ENCODE measurements at places on chromosomes 2 and 18.
A peak's percentile ranks its signal among the peaks of the same experiment; 100 is the strongest.

GRCh38 chr18:12579775-12580174 lies 78.1 kb downstream of the SPIRE1 start:
- no peak for DNase-seq

DNA sequence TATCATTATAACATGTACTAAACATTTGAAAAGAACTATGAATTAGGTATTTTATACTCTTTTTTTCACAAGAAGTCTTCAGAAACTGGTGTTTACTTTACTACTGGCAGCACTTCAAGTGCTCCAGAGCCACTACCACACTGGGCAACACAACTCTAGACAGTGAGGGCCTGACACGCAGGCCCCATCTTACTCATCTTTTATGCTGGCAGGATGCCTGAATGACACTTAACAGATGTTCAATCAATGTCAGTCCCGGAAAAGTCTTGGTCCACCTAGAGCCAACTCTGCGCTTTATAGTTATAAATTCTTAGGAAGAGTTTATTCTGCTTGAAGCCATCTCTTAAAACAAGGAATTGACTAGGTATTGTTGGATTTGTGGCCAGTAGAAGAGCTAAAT lies 8.7 kb upstream of the WIPF1 start:
- DNase-seq = no peak

DNA sequence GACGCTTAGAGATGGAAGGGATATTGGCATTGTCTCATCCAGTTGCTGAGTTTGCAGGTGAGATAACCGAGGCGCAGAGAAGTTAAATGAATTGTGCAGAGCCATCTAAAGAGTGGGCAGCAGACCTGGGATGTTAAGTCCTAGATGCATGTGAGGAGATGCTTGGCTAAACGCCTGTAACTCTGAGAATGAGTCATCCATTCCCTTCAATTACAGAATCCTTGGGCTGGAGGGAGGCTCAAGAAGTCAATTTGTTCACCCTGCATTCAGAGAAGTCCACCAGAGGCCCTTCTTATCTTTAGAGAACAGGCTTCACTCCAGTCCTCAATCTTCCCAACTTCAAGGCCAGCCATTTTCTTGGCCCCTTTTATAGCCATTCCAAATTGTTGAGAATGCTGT lies 1.6 kb downstream of the EHD3 start:
- peak; percentile 16 for DNase-seq

DNA sequence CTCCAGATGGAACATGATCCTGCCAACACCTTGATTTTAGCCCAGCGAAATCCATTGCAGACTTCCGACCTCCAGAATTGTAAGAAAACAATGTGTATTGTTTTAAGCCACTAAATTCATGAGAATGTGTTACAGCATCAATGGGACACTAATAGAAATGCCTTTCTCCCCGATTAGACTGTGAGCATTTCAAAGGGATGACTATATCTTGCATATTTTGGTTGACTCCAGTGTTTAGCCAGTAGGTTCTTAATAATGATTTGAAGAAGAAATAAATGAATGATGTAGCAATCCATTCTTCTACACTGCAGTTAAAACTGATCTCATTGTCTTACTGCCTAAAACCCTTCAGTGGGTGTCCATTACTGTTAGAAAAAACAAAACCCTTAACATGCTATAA lies 67.4 kb upstream of the ACVR1C start:
- no peak for DNase-seq

GRCh38 chr2:128685841-128686496 lies 367.3 kb upstream of the HS6ST1 start:
- DNase-seq = no peak

DNA sequence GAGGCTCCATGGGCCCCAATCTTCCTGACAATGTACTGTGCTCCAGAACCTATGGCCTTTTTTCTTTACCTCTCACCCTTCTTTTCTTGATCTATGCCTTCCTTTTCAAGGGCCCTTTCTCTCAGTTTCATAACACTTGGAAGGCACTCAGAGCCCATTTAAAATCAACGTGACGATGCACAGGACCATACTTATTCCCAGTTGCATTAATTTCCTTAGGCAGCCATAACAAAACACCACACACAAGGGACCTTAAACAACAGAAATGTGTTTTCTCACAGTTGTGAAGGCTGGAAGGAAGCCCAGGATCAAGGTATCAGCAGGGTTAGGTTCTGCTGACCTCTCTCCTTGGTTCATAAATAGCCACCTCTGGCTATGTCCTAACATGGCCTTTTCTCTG lies 414.0 kb upstream of the TNP1 start:
- no peak for DNase-seq

DNA sequence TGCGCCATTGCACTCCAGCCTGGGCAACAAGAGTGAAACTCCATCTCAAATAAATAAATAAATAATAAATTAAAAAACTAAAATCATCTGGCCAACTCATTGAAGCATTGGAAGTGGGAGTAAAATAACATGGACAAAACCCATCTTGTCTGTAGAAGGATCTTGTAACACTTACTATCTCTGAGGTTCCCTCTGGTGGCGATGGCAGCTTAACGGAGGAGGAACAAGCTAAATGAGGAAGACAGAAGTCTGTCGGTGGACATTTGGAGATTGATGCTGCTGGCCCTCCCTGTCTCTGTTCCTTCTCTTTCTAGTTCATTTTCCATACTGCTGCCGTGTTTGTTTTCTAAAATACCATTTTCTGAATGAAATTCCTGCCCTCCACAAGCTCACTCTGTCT lies 43.4 kb downstream of the ZCCHC2 start:
- peak; percentile 61 for DNase-seq

- DNase-seq = no peak
Observed at GRCh38 chr2:126857502-126857901, 41.2 kb upstream of the TEX51 start.

- DNase-seq = peak; percentile 90
Observed at GRCh38 chr2:239814116-239814860, 210.9 kb downstream of the NDUFA10 start.

DNA sequence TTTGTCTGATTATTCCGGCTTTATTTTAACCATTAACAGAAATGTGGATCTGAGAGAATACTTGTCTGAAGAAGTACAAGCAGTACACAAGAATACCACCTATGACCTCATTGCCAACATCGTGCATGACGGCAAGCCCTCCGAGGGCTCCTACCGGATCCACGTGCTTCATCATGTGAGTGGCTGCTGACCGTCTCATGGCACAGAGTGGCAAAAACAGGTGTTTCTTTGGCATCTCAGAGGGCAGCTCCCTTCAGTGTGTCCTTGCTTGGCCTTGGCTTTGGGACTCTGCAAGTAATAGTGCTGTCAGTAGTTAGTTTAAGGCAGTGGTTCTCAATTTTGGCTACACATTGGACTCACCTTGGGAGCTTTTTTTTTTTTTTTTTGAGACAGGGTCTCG lies 23.1 kb downstream of the SFTPB start:
- no peak for DNase-seq

- no peak for DNase-seq
Observed at GRCh38 chr2:46539327-46540276, 60.2 kb downstream of the TMEM247 start.

- no peak for DNase-seq
Observed at GRCh38 chr2:201931951-201932350, 101.7 kb upstream of the FZD7 start.

DNA sequence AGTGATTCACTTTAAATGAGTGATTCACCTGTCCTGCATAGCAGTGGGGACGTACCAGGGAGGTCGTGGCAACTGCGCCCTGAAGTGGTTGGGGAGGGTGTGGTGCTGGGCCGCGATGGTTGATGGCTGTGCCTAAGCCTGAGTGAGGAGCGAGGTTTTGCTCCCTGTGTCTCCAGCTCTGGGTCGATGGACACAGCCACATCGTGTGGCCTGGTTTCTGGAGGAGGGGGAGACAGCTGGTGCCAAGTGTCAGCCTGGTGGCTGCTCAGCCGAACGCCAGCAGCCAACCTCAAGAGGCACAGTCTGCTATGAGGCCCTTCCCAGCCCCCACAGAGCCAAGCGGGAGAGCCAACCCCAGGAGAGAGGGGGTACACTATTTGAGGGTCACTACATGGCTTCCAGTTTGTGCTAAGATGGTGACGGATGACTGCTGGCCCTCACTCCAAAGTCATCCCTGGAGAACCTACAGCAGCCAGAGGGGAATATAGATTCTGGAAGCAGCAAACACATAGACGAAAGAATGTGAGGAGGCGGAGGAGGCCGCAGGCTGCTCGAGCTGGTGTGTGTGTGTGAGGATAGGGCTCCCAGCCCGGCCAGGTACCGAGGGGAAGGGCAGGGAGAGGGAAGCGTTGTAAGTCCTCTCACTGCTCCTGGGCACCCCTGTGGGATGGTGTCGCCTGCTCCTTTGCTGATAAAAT lies 58.6 kb upstream of the OTOF start:
- DNase-seq = no peak

DNA sequence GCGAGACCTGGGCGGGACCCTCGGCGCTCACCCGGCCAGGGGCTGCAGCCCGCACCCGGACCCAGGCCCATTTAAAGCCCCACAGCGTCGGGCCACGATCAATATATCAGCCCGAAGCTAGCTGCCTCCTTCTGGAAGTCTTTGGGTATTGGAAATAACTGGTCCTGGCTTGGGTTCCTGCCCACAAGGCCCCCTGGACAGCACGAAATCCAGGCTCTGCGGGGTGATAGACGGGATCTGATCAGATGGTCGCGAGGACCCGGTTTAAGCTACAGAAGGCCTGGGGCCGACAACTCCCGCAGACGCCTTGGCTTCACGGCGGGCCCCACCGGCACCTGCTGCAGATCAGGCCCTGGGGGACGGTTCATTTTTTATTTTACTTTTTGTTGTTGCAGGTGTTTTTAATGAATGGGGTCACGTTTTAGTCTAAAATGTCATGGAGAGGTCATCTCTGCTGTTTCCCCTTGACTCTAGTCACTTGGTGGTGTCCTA lies 362 bp upstream of the PSTPIP2 start:
- no peak for DNase-seq

DNA sequence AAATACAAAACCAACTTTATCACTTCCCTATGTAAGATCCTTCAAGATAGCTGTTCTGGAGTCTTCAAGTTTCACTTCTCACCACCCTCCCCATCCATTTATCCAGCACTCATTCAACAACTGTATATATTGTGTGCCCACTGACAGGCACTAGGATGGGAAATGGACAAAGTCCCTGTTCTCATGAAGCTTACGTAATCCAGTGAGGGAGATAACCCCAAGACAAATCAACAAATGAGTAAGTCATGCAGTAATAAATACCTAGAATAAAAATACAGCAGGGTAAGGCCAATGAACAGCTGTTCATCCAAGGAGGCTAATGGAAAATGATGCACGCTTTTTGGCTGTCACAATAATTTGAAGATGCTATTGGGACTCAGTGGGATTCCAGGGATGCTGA lies 133.8 kb downstream of the MEMO1 start:
- no peak for DNase-seq

DNA sequence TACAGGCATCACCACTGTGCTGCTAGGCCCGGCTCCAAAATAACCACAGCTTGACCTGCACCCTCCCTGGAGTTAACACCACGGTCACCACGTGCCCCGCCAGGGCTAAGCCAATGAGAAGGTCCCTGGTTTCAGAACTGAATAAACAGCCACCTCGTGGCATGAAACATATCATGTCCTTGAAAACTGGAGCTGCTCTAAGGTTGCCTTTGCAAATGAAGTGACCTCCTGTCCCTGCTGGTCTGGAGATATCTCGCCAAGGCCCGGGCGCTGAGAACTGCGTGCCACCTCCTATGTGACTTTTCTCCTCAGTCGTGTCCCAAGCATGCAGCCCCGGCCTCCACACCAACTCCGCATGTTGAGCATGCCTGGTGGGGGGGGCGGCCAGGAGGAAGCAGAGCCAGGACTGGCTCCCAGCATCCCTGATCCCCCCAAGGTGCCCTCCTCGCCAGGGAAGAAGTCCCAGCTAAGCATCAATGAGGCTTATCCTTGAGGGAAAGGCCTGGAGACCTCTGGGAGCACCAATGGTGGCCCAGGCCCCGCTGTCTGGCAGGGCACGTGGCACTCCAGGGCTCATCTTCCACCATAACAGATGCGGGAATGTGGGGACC lies 16.3 kb upstream of the KCNG2 start:
- DNase-seq = no peak

- no peak for DNase-seq
Observed at GRCh38 chr18:38982072-38982471, 1416.5 kb upstream of the CELF4 start.

DNA sequence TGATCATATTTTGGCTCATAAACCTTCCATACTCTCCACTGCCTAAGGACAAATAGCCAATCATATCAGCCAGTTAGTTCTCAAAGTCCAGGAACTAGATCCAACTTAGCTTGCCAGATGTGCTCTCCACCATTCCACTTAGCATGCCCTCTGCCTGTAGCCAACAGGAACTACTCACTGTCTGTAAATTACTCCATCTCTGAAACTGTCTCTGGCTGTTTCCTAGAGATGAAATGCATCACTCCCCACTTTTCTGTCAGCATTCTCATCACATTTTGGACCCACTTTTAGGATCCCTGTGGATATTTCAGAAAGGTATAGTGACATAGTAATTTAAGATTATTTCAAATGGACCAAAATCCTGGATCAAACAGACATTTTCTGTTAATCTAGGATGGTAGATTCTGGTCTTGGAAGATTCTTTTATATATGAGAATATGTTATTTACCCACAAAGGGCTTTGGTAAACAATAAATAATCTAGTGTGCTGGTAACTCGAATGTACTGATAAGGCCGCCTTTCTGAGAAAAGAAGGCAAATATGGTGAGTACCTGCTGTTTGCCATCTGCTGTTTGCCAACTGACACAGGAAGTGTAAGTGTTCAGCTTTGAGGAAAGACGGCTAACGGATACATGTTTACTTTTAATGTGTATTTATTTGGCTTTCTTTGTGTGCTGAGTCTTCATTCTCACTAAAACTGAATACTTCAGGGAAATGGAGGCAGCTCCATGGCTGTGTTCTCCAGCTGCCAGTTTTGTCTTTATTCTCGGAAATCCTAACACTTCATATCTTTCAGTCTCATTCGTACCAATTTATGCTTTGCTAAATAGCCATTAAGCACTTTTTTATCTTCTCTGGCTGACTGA lies 79.5 kb downstream of the EVA1A start:
- no peak for DNase-seq

GRCh38 chr2:217954469-217954868 lies 48.3 kb downstream of the TNS1 start:
- no peak for DNase-seq

DNA sequence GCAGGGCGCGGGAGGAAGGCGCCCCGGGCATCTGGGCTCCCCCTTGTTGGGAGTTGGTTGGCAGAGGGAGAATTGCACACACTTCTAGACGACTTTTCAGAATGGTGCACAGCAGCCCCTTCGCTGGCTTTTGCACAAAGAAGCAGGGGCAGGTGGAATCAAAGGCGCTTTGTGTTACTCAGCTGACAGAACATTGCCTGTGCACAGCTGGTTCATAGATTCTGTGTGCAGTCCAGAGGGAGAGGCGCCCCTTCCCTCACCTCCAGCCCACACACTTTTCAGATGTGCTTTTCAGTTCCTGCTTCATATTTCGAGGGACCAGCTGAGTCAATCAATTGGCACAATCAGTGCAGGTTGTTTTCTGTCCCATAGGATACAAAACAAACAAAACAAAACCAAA lies 348.4 kb upstream of the RAB12 start:
- DNase-seq = no peak

GRCh38 chr2:23708771-23709170 lies 218.2 kb downstream of the ATAD2B start:
- no peak for DNase-seq
